ENCODE measurements at places on chromosomes 12 and 14.

DNA sequence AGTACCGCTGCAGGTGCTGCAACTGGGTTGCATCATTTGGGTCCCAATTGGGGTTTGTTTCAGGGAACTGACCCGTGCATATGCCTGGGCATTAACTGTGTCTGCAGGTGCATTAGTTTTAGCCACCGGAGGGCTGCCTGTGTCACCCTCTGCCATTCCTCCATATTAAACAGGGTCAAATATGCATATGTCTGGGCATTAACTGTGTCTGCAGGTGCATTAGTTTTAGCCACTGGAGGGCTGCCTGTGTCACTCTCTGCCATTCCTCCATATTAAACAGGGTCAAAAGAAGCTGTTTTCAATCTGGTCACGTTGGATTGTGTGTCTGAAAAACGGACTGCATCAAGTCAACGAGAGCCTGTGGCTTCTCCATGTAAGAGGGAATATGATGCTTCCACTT is 1317.0 kb downstream of the TMEM121 start:
- DNase-seq: no peak

- DNase-seq: no peak
These were observed 41.1 kb downstream of the SYNE2 start for GRCh38 chr14:63893701-63894458.

- no peak for DNase-seq
These were observed 13.8 kb upstream of the IFI27L2 start for GRCh38 chr14:94143239-94143638.

- no peak for DNase-seq
These were observed 74.1 kb downstream of the MIA2 start for GRCh38 chr14:39307815-39308214.

- DNase-seq: no peak
These were observed 308.0 kb upstream of the LMO3 start for GRCh38 chr12:16913832-16914490.

DNA sequence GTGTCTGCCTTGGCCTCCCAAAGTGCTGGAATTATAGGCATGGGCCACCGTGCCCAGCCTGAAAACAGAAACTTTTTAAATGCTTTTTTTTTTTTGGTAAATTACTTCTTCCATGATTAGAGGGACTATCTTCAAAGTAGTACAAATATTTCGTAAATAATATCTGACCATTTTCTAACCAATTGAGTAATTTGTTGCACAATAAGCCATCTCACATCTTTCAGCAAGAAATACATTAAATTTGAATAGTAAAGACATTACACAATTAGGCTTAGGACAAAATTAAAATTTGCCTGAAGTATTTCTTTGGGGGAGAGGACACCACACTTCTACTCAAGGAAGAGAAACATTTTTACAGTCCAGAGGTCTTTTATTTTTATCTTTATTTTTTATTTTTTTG is 84.7 kb upstream of the STRN3 start:
- DNase-seq: no peak

- no peak for DNase-seq
These were observed 62.2 kb downstream of the RFX4 start for GRCh38 chr12:106645074-106645421.

GRCh38 chr14:64815257-64815656 is 64.5 kb downstream of the SPTB start:
- no peak for DNase-seq
